ENCODE measurements at places on chromosomes 13 and 19.

- DNase-seq, result no peak
Observed at GRCh38 chr13:63501702-63502101, 2086.1 kb upstream of the PCDH20 start.

DNA sequence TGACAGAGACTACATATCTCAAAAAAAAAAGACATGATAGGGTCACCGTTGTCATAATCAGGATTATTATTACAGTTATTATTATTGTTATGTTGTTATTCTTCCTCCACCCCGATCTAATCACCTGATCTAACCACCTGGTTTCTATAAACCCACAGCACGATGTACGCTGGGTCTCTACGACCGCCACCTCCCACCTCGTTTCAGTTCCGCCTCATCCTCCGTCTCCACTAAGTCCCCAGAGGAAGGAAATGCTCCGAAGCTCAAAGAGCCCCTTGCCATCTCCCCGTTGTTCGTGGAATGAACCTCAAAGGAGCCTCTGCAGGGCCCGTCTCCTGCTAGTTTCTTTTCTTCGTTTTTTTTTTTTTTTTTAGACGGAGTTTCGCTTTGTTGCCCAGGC, 15.9 kb upstream of the MEIS3 start:
- DNase-seq, result no peak

GRCh38 chr13:23427881-23428528, 5.5 kb downstream of the SACS start:
- DNase-seq, result no peak

GRCh38 chr19:2234996-2235380, 1.1 kb downstream of the PLEKHJ1 start:
- no peak for DNase-seq

DNA sequence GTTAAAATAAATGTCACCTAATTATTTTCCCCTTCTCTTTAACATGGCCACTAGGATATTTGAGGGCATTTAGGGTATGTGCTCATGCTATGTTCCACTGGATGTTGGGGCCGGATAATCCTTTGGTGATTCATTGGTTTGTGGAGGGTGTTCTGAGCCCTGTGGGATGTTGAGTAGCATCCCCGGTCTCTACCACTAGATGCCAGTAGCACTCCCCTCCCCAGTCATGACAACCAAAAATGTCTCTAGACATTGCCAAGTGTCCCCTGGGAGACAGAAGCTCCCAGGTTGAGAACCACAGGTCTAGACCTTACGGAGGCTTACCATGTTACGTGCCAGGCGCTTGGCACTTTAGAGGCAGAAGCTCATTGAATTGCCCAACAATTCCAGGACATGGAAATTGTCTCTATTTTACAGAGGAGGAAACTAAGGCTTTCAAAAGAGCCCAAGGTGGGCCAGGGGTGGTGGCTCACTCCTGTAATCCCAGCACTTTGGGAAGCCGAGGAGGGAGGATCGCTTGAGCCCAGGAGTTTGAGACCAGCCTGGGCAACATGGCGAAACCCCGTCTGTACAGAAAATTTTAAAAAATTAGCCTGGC, 14.1 kb downstream of the SHANK1 start:
- no peak for DNase-seq

DNA sequence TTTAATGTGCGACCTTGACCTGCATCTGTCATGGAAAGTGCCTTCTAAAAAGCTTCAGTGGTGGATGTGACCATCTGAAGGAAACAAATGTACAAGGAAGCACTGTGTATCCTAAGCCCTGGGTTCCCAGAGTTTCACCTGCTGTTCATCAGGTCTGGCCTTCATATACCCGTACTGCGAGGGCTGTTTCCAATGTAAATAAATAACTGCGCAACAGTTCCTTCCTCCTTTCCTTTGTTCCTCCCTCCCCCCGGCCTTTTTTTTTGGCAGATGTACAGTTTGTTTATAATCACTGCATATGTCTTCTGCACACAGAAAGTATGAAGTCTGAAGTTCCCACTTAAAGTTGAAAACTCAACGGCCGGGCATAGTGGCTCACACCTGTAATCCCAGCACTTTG, 5.2 kb downstream of the FAAP24 start:
- DNase-seq, result no peak

GRCh38 chr13:66847541-66847940, 382.6 kb downstream of the PCDH9 start:
- DNase-seq, result no peak

DNA sequence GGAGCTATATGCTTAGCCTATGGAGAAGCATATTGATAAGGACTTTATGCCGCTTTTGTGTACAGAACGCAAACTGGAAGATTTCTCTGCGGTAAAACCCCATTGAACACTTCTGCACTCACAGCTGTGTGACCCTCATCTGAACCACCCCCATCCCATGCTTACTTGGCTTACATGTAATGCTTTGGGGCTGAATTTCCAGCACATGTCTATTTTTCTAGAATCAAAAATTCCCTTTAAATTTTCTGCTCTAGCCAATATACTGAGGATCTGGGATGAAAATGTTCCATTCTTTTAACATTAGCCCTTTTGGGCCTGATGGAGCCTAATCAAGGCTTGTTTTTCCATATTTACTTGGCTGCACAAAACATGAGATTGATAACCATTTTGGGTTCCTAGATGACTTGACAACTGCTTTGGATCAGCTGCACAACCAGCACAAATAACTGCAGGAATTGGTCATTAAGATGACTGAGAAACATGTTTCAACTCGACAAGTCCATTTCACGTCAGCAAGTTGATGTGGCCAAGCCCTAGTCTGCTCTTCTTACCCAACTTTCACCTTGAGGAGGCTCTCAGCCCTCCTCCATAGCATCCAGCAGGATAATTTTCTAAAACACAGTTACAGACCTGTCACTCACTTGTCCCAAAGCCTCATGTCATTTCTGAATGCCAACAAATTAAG, 52.4 kb downstream of the TNFSF11 start:
- no peak for DNase-seq

DNA sequence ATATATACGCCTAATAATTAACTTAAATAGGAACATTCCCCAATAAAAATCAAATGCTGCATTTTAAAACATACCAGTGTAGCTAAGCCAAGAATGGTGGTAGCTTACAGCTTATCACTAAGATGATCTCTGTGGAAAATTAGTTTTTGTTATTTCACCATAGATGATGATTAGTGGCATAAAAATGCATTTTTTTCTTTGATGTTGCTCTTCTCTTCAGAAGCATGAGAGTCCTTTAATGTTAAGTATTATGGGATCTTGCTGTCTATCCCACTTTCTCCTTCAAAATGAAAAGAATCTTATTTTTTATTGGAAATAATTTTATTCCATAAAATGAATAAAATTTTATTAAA, 731.0 kb downstream of the SLITRK1 start:
- DNase-seq, result no peak

- DNase-seq, result no peak
Observed at GRCh38 chr13:30017880-30018279, 167.5 kb upstream of the UBL3 start.

DNA sequence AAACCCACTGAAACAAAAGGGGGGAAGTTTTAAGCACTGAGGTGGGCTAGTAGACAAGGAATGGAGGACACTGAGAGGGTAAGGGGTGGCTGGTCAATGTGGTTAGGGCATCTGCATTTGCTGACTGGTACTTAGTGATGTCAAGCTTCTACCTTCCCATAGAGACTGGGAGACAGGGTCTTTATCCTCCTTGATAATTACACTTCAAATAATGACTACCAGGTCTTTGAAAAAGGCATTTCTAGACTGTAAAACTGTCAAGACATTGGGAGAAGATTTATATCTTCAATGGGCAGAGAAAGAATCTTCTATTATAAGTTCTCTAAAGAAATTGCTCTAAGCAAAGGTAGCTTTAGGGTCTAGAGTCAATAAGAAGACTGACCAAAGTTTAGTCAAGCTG, 1490.8 kb upstream of the PCDH20 start:
- DNase-seq, result no peak

DNA sequence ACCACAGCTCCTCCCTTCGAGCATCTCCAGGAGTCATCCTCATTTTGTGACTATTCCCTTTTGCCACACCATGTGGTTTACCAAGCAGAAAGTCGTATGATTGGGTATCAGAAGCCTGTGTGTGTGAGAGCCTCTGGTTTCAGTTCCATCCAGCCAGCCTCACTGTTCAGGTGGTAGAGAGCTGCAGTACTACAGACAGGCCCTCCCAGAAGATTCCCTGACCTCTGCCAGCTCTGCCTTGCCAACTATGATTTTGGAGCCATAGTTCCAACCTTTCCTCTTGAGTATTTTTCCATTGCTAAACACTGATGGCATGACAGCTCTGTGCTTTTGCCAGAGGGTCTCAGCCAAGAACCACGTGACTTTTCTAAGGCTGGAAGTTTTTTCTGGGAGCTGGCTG, 82.5 kb downstream of the DHRS12 start:
- DNase-seq, result no peak

GRCh38 chr19:7869910-7870511, 4.2 kb downstream of the PRR36 start:
- no peak for DNase-seq

GRCh38 chr19:44303976-44304568, 753 bp downstream of the ZNF235 start:
- no peak for DNase-seq

- no peak for DNase-seq
Observed at GRCh38 chr13:103556681-103557080, 490.5 kb upstream of the SLC10A2 start.

All from DMS 273 treated with DMSO at 0.1 percent for 48 hours (cell line).